ENCODE measurements at places on chromosomes 5 and 9.

DNA sequence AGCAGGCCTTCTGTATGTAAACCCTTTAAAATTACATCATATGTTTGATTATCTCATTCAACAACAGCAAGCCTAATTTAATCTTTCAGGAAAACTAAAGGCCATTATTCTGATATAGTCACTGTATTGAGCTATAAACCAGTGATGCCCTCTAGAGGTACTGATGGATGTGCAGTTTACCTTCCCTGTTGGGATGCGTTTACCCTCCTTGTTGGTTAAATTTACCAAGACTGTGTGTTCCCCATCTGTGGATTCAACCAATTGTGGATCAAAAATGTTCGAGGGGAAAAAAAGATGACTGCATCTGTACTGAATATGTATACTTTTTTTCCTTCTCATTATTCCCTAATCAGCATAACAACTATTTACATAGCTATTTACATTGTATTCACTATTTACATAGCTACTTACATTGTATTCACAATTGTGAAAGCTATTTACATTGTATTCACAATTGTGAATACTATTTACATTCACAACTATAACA, 3.7 kb upstream of the BAAT start:
- DNase-seq = no peak

- no peak for DNase-seq
Measured at GRCh38 chr9:86966852-86967511, 19.7 kb upstream of the GAS1 start.

DNA sequence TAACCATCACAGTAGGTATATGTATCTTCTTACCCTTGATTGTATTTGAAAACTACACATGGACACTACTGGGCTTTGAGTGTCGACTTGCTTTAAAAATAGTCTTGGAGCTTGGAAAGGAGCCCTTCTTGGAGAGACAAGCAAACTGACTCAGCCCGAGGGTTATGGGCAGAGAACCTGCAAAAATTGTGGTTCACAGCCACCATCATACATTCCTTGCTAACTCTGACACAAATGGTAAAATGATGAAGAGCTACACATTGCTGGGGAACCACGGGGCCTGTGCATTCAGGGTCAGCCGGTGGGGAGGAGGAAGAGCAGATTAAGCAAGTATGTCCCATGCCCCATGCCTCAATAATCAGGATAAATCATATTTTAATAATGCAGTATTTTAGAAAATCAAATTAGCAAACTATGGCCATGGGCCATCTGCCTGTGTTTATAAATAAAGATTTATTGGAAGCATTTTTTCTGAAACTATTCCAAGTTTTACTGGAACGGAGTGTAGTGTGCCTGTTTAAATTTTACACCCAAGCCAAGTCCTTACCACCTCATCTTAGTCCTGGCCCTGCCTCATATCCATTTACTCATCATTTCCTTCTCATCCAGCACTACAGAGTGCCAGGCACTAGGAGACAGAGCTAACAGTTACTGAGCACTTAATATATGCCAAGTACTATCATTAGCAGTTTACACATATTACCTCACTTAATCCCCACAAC, 195.7 kb downstream of the PALM2AKAP2 start:
- no peak for DNase-seq

GRCh38 chr5:95969055-95969454, 7.4 kb upstream of the ELL2 start:
- no peak for DNase-seq

GRCh38 chr9:137918331-137919094, 40.9 kb downstream of the CACNA1B start:
- DNase-seq = no peak

DNA sequence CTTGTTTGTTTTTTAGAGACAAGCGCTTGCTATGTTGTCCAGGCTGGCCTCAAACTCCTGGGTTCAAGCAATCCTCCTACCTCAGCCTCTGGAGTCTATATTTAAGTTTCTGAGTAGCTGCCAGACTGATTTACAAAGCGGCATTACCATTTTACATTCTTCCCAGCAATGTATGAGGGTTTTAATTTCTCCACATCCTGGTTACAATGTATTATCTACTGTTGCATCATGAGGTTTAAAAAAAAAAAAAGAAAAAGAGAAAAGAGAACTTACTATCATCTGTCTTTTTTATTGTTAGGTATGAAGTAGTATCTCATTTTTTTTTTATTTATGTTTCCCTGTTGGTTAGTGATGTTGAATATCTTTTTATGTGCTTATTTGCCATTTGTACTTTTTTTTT, 18.9 kb upstream of the CLINT1 start:
- DNase-seq = no peak

DNA sequence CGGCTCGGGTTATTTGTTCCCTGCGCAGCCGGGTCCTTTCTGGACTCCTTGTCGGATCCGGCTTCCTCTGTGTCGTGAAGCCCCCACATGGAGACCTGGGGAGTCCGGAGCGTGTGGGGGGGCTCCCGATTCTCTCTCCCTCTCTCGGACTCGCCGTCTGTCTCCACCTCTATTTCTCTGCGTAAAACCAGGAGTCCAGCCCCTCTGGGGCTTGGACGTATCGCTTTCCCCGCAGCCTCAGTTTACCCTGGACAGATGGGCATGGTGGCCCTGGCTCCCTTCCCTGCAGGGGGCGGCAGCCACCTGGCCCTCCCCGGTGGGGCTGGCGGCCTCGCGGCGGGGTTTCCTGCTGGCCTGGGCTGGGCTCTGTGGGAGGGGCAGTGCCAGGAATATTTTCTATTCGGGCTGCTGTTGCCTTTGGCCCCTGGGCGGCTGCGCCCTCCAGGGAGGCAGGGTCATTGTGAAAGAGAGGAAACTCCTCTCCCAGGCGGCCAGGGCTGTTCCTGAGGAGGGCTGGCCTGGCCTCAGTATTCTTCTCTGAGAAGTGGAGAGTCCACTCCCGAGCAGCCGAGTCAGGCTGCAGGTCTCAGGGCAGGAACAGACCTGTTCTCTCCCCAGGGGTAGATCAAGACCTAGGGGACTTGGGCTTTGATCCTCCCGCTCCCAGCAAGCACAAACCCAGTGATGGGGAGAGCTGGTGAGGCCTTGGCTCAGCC, 665 bp downstream of the ASS1 start:
- no peak for DNase-seq

DNA sequence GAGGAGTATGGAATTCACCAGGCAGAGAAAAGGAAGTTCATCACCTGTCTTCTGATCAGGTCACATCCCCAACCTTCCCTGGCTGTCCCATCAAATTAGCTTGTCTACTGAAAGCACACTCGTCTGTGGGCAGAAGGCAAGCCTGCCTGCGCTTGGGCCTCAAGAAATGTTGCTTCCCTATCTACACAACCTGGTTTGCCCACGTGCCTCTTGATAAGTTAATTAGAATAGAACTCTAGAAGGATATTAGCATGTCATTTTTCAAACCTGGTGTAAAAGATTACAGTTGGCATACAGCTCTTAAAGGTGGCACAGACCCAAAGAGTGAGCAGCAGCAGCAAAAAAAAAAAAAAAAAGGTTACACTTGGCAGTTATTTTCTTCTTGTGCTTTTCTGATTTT, 5.1 kb downstream of the TTC23L start:
- DNase-seq = no peak

GRCh38 chr5:96660971-96661854, 963 bp upstream of the CAST start:
- peak; percentile 12 for DNase-seq

GRCh38 chr9:35736201-35736633, 3.8 kb downstream of the CREB3 start:
- DNase-seq = peak; percentile 72

DNA sequence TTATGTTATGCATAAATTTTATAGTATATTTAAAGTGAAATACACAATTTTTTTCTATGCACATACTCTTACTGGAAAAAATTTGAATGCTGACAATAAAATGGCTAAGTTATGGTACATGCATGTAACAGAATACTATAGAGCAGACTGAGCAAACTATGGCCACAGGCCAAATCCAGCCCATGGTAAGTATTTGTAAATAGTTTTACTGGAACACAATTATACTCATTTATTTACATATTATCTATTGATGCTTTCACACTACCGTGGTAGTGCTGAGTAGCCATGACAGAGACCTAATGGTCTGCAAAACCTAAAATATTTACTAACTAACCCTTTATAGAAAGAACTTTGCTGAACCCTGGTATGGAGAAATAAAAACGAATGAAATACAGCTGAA, 45.7 kb downstream of the TEX10 start:
- DNase-seq = no peak

DNA sequence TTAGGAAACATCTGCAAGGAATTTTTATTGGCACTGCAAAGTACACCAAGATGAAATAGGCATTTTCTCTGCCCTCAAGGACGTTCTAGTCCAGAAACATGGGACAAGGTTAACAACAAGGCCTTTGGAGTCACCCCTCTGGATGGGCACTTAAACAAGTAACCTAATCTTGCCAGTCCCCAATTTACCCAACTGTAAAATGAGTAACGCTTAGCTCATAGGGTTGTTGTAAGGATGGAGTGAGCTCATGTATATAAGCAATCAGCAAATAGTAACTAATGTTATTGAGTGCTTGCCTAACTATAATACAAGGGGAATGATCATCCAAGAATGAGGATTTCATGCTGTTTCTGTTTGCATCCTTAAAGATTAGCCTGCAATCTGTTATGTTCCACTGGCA, 189.3 kb downstream of the PAPPA start:
- DNase-seq = no peak

DNA sequence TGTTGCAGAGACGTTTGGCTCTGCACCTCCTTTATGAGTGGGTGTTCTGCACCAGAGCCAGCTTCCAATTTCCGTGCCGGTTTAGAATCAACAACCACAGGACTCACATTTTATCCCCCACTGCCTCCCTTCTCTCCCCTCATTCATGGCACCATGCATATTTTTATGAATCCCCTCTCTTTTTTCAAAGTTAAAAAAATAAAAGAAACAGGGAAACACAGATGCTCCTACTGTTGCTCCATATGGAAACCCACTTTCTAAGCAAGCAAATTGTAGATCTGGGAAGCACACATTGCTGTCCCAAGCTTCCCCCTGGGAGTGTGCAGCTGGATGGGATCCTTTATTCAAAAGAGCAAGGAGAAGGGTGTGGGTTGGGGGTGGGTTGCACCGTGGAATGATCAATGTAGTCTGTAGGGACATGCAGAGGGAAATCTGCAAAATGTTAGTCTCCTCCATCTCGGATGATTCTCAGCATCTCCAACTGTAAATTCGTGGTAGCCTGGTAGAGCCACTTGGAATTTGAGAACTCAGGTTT, 410.0 kb upstream of the ADAMTSL1 start:
- DNase-seq = no peak

- DNase-seq = no peak
Measured at GRCh38 chr5:105617436-105618215, 2053.1 kb downstream of the EFNA5 start.

GRCh38 chr9:13088720-13089427, 190.6 kb downstream of the MPDZ start:
- peak; percentile 46 for DNase-seq

- DNase-seq = no peak
Measured at GRCh38 chr5:73486119-73486899, 11.9 kb upstream of the BTF3 start.

All from nephron progenitor cell (in vitro differentiated cells).